ENCODE measurements at places on chromosomes 3 and 15.

DNA sequence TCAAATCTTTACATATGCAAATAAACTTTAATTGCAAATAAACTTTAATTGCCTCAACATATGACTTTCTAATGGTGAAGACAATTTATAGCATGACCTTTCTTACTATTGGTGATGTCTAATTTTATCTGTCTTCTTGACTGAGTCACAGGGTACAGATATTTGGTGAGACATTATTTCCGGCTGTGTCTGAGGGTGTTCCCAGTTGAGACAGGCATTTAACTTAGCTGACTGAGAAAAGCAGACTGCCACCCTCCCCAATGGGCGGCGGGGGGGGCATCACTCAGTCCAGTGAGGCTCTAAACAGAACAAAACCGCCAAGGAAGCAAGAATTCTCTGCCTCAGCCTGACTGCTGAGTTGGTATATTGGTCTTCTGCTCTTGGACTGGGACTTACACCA lies 160.0 kb downstream of the TBL1XR1 start:
- no peak for DNase-seq

- no peak for DNase-seq
These were observed 223.3 kb upstream of the TPRG1 start for GRCh38 chr3:188948281-188948996.

GRCh38 chr3:21624524-21624923 lies 126.5 kb downstream of the ZNF385D start:
- no peak for DNase-seq

- no peak for DNase-seq
These were observed 14.8 kb downstream of the UBP1 start for GRCh38 chr3:33425453-33425852.

GRCh38 chr3:104974316-104974715 lies 392.4 kb upstream of the ALCAM start:
- no peak for DNase-seq

DNA sequence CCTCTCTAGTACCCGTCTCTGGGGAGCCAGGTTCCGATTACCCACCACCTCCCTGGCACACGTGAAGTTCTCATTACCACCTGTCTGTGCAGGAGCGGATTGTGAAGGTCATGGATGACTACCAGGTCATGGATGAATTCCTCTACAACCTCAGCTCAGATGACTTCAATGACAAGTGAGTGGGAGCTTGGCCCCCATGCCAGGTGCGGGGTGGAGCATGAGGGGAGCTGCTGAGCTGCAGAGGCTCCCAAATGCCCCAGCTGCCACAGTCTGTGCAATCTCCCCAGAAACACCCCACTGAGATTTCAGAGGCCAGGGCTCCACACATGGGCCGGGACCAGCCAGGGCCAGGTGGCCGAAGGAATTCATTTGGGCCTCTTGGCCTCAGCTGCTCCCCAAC lies 34.3 kb downstream of the DNAH1 start:
- no peak for DNase-seq

DNA sequence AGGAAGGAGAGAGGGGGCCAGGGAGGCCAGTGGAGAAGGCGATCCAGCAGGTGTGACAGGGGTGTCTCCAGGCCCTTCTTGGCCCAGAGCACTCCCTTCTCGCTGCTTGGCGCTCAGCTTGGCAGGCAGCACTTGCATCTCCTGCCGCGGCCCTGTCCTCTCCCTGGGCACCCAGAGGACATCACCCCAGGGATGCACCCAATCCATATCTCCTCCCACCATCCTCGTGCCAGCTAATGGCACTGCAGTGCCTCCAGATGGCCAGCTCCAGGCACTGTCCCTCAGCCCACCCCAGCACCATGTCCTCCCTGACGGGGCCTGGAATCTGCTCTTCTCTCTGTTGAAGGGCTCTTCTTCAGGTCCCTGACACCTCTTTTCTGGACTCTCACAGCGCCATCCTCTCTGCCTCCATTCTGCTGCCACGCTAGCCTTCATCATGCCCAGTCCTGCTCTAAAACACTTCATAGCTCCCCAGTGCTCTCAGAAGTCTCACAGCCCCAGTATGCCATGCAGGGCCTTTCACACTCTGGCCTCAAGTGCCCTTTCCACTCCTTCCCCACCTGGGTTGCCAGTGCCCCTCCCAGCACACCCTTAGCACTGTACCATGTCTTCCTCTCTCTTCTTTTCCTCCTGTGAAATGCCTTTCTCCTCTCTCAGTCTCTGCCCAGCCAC lies 106.8 kb upstream of the SLC6A11 start:
- no peak for DNase-seq

DNA sequence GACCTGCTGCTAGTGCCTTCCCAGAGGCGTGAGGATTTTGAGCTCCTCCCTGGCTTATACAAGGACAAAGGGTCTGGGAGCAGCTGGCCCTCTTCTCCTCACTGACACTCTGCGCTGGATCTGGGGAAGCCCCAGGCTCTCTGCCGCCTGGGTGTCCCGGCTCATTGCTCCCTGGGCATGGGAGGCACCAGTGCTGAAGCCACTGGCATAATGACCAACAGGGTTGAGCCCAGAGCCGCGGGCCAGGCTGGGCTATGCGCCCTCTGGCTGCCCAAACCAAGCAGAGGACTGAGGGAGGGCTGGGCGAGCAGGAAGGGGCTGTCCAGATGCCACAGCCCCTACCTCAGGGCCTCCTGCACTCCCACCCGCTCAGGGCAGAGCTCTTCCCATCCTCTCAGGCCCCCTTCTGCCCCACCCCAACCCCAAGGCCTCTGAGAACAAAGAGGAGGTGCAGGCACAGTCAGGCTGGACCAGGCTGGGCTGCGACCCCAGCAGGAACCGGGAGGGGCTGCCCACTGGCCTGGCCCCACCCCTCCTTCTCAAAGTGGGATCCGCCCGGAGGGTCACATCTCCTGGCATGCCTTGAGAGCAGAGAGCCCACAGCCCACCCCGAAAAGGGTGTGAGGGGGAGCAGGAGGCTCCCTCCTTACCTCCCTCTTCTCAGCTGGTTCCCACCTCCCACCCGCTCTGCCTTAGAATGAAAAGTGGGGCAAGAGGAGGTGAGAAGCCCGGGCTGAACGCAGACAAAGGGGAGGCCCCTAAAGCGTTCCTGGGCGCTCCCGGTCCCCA lies 1.6 kb downstream of the LINGO1 start:
- no peak for DNase-seq
